Caco-2 (cell line): ENCODE measurements at places on chromosomes 5 and 9.
A peak's percentile ranks its signal among the peaks of the same experiment; 100 is the strongest.

GRCh38 chr5:58617241-58617640, 34.4 kb downstream of the RAB3C start:
- no peak for DNase-seq

GRCh38 chr5:54895816-54896341, 89.5 kb downstream of the ESM1 start:
- peak; percentile 47 for DNase-seq

DNA sequence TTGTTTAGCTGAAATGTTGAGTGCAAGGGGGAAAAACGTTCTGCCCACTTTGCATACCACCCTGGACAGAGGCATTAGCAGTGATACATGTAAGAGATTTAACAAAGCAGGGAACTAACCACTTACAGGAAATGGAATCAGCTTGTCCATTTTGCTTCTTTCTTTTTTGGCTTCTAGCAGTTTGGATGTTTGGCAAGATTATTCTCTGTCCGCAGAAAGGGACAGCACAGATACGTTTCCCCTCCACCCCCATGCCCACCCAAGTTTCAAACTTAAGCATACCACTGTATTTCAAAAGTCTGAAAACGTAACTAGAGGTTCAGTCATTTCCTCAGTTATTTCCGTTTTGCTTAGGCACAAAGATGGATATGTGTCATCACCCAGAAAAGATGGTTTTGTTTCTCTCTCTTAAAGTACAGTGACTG, 118.4 kb downstream of the GDNF start:
- no peak for DNase-seq

GRCh38 chr9:124477211-124477647, 27.0 kb downstream of the ADGRD2 start:
- DNase-seq: no peak
